ENCODE measurements at places on chromosomes 11 and 22.
A peak's percentile ranks its signal among the peaks of the same experiment; 100 is the strongest.

- DNase-seq, result no peak
These were observed 287.6 kb downstream of the CASP12 start for GRCh38 chr11:104610635-104611034.

- DNase-seq, result no peak
These were observed 18.1 kb downstream of the LRP4 start for GRCh38 chr11:46900091-46900746.

DNA sequence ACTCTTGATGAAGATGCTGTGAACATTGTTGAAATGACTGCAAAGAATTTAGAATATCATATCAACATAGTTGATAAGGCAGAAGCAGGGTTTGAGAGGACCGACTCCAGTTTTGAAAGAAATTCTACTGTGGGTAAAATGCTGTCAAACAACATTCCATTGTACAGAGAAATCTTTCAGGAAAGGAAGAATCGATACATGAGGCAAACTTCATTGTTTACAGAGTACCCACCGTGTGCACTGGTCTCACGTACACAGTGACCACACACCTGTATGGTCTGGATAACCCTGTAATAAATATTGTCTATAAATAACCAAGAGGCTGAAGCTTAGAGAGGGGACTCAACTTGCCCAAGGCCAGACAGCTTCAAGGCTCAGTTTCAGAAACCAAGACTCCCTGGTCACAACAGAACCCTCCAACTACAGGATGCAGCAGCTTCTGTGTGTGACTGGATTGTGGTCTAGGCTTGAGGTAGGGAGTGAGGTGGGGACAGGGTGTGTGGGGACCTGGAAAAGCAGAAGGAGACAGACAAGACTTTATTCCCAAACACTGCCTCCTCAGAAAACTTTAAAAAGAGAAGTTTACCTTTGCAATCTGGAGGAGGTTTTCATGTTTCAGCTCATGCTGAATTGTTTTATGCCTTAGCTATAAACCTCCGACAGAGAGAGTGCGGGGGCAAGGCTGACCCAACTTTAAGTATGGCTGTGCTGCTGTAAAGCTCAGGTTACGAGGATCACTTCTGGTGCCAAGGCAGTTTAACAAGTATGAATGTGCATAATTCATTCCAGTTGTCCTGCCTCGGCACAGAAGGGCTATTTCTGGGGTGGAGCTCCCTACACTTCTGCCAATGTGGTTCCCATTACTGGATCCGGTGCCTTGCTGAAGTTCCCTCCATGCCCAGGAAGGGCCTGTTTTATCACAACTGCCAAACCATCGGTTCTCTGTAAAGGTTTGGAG lies 372.6 kb upstream of the NARS2 start:
- no peak for DNase-seq

DNA sequence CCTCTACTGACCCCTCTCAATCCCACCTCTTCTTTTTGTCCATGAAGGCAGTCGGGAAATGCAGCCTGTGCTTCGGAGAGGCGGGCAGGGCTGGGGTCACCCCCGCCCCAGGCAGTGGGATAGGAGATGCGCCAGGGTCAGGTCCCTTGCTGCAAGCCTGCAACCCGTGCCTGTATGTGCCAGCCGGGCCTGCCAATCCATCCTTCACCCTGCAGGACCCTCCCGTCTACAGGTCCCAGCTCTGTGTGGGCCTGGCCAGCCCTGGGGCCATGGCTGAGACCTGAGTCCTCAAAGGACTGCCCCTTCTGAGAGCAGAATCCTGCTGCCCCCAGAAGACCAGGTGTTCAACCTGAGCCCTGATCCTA lies 10.9 kb downstream of the ASCL2 start:
- DNase-seq, result no peak

DNA sequence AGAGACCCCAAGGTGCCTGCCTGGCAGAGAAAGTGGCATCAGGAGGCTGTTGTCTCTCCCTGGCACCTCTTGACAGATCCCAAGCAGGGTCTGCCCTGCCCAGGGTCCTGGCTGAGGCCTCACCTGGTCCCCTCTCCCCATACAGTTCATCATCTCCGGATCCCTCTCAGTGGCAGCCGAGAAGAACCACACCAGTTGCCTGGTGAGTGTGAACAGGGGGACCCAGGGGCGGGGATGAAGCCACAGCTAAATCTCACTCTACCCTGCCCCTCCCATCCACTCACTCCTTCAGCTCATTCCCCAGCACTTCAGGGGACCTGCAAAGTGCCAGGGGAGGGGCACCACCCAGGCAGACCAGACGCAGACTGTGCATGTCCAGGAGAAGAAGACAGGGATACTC lies 14.0 kb upstream of the MS4A10 start:
- DNase-seq, result no peak

DNA sequence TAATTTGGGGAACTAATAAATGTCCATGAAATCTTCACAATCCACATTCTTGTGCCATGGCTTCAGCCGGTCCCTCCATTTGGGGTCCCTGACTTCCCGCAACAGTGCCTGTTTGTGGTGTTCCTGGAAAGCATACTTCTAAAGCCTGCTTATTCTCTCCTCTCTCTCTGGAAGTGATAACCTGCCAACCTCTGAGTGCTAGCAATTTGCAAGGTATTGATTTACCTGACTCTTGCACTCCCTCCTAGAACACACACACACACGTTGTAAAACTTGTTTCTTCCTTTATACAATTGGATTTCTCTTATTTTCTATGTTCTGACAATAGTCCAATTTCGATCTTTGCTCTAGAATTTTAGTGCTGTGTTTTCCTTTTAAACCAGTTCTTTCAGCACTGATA lies 58.5 kb downstream of the NXPE2 start:
- no peak for DNase-seq

- DNase-seq, result no peak
These were observed 113.9 kb downstream of the ARL14EP start for GRCh38 chr11:30436801-30437200.

GRCh38 chr11:62017878-62018655 lies 50.6 kb upstream of the FTH1 start:
- DNase-seq, result no peak

GRCh38 chr11:10762913-10763421 lies 11.9 kb downstream of the CTR9 start:
- DNase-seq, result no peak

- no peak for DNase-seq
These were observed 686.3 kb downstream of the NTM start for GRCh38 chr11:132056689-132057088.

DNA sequence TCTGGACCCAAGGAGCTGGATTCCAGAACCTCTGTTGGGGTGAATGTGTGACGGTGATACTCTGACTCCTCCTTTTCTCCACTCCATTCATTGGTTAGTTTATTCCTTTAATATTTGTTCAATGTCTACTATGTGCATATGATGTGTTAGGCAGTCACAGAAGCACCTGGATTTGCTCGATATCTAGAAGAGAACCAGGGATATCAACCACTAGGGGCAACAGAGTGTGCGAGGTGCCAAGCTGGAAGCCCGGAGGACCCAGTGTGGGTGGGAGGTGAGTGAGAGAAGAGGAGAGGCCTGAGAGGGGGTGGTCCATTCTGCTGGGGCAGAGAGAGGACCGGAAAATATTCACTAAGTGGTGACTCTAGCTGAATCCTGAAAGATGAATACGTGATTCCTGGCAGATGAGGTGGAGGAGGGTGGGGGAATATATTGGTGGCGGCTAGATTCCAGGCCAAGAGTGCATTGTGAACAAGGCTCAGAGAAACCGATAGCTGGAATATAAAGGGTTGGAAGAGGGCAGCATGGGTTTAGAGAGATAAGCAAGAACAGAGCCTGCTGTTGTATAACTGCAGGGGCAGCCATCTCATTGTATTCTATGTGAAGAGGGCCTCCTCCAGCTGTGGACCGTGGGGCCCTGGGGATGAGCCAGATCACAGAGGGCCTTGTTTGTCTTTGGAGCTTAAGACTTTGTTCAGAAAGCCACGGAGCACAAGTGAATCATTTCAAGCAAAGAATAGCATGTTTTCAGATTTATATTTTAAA lies 6.9 kb upstream of the TIMP3 start:
- DNase-seq, result no peak

DNA sequence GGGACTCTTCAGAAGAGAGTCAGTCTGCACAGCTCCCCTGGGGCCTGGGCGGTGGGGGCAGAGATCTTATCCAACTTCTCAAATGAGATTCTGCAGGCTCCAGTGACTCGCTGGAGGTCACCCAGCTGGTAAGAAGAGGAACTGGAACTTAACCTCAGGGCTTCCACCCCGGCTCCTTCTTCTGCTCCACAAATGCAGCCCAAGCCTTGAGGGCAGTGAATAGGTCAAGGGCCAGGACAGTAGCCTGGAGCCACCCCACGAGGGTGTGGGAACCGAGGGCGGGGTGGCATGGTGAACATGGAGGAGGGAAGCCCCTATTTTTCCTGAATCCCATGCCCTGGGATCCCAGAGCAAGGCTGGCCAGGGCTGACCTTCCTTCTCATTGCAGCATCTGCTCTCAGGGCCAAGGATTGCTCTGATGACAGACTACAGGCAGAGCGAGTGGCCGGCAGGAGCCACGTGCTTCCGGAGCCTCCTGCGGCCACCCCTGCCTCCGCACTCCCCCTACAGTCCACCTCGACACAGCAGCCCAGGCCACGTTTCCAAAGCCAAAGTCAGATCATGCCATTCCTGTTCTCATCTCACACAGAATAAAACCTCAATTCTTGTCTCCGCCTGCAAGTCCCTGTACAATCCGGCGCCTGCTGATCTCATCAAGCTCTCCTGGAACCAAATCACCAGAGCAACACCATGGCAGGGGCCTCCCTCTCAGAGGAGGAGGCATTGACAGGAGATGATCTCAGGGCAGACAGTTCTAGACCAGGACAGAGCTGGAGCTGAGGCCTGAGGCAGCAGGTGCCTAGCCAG lies 21.1 kb upstream of the UPK3A start:
- peak; percentile 80 for DNase-seq

DNA sequence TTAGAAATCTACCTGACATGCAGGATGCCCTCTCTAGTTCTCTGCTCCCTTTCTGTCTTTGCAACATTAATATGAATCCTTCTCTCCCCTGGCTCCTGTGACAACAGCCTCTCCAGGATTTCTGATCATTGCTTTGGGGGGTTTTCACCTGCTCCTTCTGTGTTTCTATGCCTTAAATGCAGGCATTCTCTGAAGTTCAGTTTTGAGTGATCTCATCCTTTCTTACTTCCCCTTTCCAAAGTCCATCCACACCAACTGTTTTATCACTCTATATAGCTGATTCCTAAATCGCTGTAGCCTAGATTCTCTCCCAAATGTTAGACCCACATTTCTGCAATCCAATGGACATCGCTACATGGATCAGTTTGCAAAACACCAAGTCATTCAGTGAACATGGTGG lies 330.7 kb upstream of the NCAM1 start:
- no peak for DNase-seq

DNA sequence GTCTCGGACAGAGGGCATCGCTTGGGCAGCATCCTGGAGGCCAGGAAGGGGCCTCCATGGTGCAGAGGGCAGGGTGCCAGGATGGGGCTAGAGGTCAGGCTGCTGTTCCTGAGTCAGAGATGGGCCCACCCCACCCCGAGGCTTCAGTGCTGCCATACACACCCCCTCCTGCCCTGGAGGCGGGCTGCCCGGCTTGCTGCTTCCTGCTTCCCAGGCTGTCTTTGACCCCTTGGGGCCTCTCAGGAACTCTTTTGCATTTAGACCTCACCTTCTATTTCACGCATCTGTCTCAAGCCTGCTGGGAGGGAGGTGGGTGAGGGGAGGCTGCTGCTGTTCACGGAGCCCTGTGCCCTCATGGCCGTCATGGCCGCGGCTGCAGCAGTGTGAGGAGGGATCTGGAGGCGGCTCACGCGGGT lies 6.6 kb upstream of the GRAMD4 start:
- no peak for DNase-seq

- DNase-seq, result no peak
These were observed 15.8 kb downstream of the OR8D1 start for GRCh38 chr11:124297921-124298320.

GRCh38 chr11:80136991-80137390 lies 696.2 kb upstream of the TENM4 start:
- no peak for DNase-seq

- DNase-seq, result peak; percentile 79
These were observed 10.4 kb downstream of the SPATA19 start for GRCh38 chr11:133834682-133835592.

GRCh38 chr11:92601048-92601447 lies 368.4 kb upstream of the MTNR1B start:
- DNase-seq, result no peak

All from GM13977 (cell line).